ENCODE measurements at places on chromosomes 13 and 19.

GRCh38 chr19:3183721-3184641 is 1.7 kb upstream of the NCLN start:
- no peak for DNase-seq

GRCh38 chr13:87671753-87672605 is 808 bp downstream of the SLITRK5 start:
- no peak for DNase-seq

DNA sequence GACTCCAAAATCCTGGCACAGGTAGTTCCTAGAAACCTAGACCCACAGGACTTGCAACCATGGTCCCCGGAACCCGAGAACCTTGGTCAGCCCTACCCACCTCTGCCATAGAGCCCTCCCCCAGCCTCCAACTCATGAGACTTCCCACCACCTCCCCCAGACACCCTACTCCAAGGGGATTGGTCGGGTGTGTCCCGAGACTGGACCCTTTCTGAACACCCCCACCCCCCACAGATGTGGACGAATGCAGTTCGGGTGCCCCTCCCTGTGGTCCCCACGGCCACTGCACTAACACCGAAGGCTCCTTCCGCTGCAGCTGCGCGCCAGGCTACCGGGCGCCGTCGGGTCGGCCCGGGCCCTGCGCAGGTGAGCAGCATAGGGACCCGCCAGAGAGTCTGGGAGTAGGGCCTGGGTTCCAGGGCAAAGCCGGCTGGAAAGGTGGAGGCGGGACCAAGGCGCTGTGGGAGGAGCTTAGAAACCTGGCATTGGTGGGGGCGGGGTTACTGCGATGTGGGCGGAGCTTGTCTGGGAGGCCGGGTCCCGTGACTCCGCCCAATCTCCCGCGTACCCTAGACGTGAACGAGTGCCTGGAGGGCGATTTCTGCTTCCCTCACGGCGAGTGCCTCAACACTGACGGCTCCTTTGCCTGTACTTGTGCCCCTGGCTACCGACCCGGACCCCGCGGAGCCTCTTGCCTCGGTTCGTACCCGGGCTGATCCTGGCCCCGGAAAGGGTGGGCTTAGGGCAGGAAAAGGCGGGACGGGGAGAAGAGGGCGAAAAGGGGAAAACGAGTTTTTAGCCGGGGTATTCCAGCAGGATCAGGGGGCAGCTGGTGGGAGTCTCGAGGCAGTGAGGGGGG is 11.9 kb downstream of the LTBP4 start:
- DNase-seq, result no peak

DNA sequence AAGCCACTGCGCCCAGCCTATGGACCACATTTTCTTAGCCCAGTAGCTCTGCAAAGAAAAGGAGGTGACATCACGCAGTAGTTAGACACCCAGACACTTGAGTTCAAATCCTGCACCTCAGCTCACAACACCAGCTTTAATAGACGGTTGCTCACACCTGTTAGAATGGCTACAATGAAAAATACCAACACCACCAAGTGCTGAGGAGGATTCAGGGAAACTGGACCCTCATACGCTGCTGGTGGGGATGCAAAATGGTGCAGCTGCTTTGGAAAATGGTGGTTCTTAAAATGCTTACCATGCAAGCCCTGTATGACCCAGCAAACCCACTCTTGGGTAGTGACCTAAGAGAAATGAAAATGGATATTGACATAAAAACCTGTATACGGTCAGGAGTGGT is 11.7 kb upstream of the DOCK6 start:
- no peak for DNase-seq

GRCh38 chr19:39828015-39828653 is 5.8 kb downstream of the DYRK1B start:
- no peak for DNase-seq

DNA sequence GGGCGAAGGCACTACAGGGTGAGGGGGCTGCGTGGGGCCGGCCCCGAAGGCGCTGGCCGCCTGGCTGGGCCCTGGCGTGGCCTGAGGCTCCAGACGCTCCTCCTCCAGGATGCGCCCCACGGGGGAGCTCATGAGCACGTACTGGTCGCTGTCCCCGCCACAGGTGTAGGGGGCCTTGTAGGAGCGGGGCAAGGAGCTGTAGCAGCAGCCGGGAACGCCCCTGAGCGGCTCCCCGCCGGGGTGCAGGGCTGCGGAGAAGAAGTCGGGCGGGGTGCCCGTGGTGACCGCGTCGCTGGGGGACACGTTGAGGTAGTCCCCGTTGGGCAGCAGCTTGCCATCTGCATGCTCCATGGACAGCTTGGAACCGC is 3.0 kb downstream of the IRS2 start:
- DNase-seq, result no peak

GRCh38 chr13:58907347-58907746 is 1256.4 kb downstream of the DIAPH3 start:
- DNase-seq, result no peak

DNA sequence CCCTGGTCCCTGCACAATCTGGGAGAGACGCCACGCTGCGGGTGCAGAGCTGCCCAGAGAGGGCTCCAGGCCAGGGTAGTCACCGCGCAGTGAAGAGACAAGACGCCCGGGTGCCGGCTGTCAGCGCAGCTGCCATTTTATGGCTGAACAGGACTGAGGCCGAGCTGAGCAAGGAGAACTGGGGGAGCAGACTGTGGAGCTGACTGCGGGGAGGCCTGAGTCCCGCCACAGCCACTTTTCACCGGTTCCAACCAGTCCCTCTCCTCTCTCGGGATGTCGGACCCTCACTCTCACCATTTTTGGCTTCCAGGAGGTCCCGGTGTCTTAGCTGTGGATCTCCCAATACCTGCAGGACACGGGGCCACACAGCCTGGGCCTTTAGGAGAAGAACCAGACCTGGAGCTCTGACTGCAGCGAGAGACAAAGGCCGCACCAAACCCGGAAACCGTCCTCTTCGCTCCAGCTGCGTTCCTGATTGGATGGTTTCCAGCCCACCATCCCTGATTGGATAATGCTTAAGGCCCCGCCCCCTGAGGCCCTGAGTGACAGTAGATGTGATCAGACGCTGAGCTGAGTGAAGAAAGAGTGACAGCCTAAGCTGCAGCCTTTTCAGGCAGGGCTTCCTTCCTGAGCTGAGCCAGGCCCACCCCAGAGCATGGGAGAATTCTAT is at the start of gene ZNF626:
ZNF626 (minus strand) TSS at position 422 of the 670 bp plus-strand sequence; CDS start at position 297, 125 bp downstream.
- DNase-seq, result peak; percentile 98

- no peak for DNase-seq
Measured at GRCh38 chr19:49247676-49248075, 77.3 kb downstream of the SLC6A16 start.

GRCh38 chr19:10430505-10431253 is 10.3 kb downstream of the PDE4A start:
- no peak for DNase-seq

DNA sequence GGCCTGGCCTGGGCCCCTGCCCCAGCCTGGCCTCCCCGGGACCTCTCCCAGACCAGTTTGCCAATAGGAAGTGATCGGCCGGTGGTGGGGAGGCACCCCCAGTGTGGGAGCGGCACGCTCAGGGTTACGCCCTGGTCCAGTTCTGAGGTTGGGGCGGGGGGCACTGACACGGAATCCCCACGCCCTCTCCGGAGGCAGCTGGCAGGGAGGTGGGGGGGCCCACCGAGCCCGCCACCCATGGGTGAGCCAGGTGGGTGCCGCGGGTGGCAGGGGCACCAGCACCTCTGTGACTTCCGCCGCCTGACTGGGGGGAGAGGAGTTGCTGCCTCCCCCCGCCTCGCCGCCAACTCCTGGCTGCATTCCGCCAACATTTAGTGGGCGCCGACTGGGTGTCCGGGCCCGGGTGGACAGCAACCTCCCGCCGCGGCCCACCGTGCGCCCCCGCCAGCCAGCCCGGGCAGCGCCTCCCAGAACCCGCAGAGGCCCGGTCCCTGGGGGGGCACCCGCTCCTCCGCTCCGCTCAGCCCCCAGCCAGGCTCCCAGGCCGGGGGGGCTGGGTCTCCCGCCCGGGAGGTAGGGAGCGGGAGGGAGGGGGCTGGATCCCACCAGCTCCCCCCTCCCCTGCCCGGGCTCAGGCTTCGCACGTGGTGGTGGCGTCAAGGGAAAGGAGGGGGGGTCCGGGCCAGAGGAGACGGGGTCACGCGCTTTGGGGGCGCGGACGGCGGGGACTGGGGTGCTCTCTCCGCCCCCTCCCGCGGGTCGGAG is 2.0 kb downstream of the ZBTB7A start:
- no peak for DNase-seq

DNA sequence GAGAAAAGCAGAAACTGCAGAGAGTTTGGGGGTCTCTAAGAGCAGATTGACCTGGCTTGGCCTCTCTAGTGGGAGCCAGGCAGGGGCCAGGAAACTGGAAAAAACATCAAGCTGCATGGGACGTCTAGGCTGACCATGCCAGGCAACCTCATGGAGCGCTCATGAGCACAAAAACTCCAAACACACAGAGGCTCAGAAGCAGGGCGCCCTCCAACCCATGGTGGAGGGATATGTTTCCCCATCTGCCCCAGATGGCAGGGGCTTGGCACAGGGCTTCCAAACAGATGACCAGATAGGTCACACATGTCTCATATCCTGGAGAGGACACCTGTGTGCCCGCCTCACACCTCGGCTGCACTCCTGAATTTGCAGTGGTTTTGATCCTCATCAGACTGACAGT is 879.0 kb downstream of the UQCRFS1 start:
- DNase-seq, result no peak

GRCh38 chr13:107941345-107942029 is 273.8 kb downstream of the LIG4 start:
- DNase-seq, result no peak

- DNase-seq, result no peak
Measured at GRCh38 chr13:43274881-43275280, 251.5 kb downstream of the DNAJC15 start.

- no peak for DNase-seq
Measured at GRCh38 chr13:24784319-24784718, 20.4 kb downstream of the RNF17 start.

DNA sequence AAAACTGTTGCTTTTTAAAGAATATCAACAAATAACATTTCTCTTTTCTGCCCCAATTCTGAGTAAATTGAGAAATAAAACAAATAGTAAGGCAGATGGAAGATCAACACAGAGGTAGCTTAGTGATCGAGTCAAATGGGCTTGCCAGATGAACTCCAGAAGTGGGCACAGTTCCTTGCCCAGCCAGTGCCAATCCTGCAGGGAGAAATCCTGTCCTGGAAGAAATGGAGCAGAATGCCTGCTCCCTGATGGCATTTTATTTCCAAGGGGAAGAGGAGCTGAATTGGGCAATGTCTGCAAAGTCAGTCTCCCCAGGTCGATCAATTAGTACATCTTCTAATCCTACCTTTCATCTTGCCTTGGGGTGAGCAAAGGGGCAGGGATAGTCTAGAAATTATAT is 225.3 kb downstream of the NHLRC3 start:
- no peak for DNase-seq

GRCh38 chr19:3684054-3684816 is 16.0 kb downstream of the PIP5K1C start:
- DNase-seq, result no peak
